ENCODE measurements at places on chromosomes 3 and 15. TPM values are rescaled to one million over a fixed set of nuclear protein-coding genes. Genes with fewer than 3 reads are reported as not detected.

MST1 gene
- 5.1 TPM for total RNA-seq

- no peaks in the 10 kb centered on the region for H3K4me1 ChIP-seq
- no peak overlapping the region for H3K27ac ChIP-seq
- no peaks in the 10 kb centered on the region for H3K27me3 ChIP-seq
- no peaks in the 10 kb centered on the region for H3K36me3 ChIP-seq
- no peak for DNase-seq
Observed at GRCh38 chr3:60781935-60782334, 469.3 kb downstream of the FHIT start.

- H3K4me1 ChIP-seq, result no peaks in the 10 kb centered on the region
- no peak for DNase-seq
Observed at GRCh38 chr15:71591057-71591456, 219.3 kb upstream of the NR2E3 start.

GRCh38 chr3:98500019-98500418, 2.5 kb downstream of the OR5K2 start:
- DNase-seq, result no peak
- no peaks in the 10 kb centered on the region for H3K27me3 ChIP-seq
- H3K36me3 ChIP-seq, result no peaks in the 10 kb centered on the region
- no peak overlapping the region for H3K27ac ChIP-seq
- H3K4me1 ChIP-seq, result no peaks in the 10 kb centered on the region

- no peak for DNase-seq
- no peaks in the 10 kb centered on the region for H3K27me3 ChIP-seq
- no peak overlapping the region for H3K27ac ChIP-seq
- no peaks in the 10 kb centered on the region for H3K4me1 ChIP-seq
- no peak overlapping the region for H3K4me3 ChIP-seq
Observed at GRCh38 chr3:32309654-32310242, 71.3 kb downstream of the CMTM8 start.

DNA sequence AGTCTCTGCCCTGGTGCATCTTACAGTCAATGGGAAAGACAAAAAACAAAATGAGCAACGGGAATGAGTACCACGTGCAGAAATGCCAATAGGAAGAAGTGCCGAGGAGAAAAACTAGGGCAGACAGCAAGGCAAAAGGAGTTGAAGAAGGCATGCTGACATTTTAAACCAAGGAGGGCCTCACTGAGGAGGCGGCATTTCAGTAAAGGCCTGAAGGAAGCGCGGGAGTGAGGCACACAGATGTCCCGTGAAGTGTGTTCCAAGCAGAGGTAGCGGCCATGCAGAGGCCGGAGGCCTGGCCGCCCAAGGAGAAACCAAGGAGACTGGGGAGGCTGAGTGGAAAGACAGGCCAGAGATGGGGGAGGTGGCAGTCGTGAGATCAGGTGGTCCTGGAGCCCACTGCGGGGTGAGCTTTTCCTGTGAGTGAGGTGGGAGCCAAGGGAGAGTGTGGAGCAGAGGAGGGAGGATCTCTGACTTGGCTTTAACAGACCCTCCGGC, 34.8 kb downstream of the DNAJB8 start:
- no peaks in the 10 kb centered on the region for H3K36me3 ChIP-seq
- H3K4me1 ChIP-seq, result no peaks in the 10 kb centered on the region
- H3K27ac ChIP-seq, result no peak overlapping the region
- no peak for DNase-seq
- H3K4me3 ChIP-seq, result no peak overlapping the region

CPB1 gene
- total RNA-seq, result not detected

SPINK8 gene
- not detected for total RNA-seq

DNA sequence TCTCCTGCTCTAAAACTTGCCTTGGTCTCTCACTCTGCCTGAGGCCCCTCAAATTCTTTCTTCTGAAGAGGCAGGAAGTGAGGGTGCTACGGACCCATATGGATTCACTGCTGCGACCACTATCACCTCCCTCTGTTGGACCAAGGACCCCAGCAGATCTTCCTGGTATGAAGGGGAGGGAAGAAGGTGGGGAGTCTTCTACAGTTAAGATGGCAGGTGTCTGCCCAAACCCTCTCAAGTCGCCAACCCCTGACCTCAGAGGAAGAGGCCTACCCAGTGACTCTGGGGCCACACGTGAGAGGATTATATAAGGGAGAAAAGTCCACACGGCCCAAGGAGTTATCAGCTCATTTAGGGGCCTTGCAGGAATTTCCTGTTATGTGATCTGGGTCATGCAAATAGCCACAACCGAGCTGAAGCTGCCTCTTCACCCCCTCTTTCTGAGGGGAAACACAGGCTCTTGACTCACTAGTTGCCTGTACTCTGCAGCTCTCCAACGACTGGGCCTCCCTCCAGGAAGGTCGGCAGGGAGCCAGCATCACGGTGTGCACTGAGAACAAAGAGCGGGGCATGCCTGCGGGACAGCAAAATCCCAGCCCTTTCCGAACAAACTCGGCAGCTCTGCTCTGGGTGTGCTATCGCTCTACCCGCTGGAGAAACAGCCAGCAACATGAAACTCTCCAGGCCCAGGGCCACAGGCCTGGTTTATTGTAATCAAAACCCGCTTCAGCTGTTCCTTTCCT, 116.0 kb downstream of the XXYLT1 start:
- H3K4me1 ChIP-seq, result peaks cover 13% of the 10 kb centered on the region
- peak; percentile 93 for DNase-seq
- no peak overlapping the region for H3K4me3 ChIP-seq
- no peaks in the 10 kb centered on the region for H3K36me3 ChIP-seq
- H3K27ac ChIP-seq, result peak overlapping the region; percentile 82

ELL3 gene
- not detected for total RNA-seq

DNA sequence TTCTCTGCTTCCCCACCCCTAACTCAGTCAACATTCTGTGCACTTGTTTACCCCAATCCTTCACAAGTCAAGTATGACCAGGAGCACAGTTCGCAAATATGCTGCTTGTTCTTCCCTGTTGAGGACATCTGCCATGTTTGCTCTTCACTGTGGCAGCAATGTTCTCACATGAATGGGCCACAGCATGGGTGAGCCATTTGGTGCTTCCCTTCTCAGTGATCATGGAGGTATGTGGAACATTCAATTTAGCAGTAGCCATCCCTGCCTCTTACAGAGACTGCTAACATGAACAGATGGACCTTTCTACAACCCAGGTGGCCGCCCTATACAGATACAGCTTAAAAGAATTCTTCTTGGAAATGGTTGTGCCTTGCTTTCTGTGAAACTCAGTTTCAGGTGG, 660.1 kb upstream of the SGO1 start:
- no peak overlapping the region for H3K27ac ChIP-seq
- H3K27me3 ChIP-seq, result no peaks in the 10 kb centered on the region
- H3K4me1 ChIP-seq, result no peaks in the 10 kb centered on the region

SHISA5 gene
- total RNA-seq, result 210 TPM

- H3K4me3 ChIP-seq, result no peak overlapping the region
- no peaks in the 10 kb centered on the region for H3K27me3 ChIP-seq
- H3K36me3 ChIP-seq, result no peaks in the 10 kb centered on the region
- peaks cover 3% of the 10 kb centered on the region for H3K4me1 ChIP-seq
- H3K27ac ChIP-seq, result no peak overlapping the region
Observed at GRCh38 chr3:69929019-69929418, 70.5 kb upstream of the SAMMSON start.

- H3K27me3 ChIP-seq, result no peaks in the 10 kb centered on the region
- H3K27ac ChIP-seq, result no peak overlapping the region
- H3K4me1 ChIP-seq, result no peaks in the 10 kb centered on the region
- H3K36me3 ChIP-seq, result no peaks in the 10 kb centered on the region
- H3K4me3 ChIP-seq, result no peak overlapping the region
Observed at GRCh38 chr3:155089495-155089894, 9.4 kb downstream of the MME start.

PLXNB1 gene
- total RNA-seq, result 133 TPM

MRAS gene
- 22.1 TPM for total RNA-seq

DNA sequence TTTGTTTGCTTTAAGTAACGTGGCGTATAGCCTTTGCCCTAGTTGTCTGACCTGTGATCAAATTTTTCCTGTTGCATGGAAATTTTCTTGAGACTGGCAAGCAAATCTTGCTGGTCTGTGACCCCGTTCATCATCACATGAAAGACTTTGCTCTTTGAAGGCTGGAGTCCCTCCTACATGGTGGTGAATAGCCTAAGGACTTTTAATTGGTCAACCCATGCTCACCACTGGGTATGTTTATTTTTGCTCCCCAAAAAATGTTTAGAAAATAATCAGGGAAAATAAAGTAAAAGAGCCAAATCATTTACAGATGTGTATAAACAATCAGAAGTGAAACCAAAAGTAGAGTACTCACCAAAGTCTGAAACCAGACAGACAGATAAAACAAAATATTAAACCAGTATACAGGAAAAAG, 1075.3 kb upstream of the ALCAM start:
- no peaks in the 10 kb centered on the region for H3K27me3 ChIP-seq
- no peaks in the 10 kb centered on the region for H3K4me1 ChIP-seq
- H3K36me3 ChIP-seq, result no peaks in the 10 kb centered on the region
- no peak overlapping the region for H3K27ac ChIP-seq
- peak overlapping the region; percentile 2 for H3K4me3 ChIP-seq

GRCh38 chr3:2770451-2770850, 339.7 kb downstream of the IL5RA start:
- no peak overlapping the region for H3K4me3 ChIP-seq
- DNase-seq, result no peak
- H3K36me3 ChIP-seq, result no peaks in the 10 kb centered on the region
- no peak overlapping the region for H3K27ac ChIP-seq
- no peaks in the 10 kb centered on the region for H3K27me3 ChIP-seq
- H3K4me1 ChIP-seq, result no peaks in the 10 kb centered on the region

DNA sequence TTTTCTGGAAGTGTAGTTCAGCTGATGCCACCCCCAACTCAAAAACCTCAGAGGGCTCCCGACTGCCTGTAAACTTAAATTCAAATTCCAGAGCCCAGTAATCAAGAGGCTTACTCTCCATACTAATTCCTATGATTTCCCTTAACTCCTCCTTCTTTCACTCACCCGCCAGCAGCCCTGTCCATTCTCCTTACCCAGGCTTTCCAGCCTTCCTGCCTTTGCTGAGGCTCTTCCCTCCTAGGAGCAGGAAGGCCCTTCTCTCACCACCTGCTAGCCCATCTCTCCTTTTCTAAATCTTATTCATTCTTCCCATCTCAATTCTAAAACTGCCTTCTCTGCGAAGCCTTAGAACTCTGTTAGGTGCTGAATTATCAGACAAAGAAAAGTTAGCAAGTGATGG, 30.4 kb downstream of the RORA start:
- no peaks in the 10 kb centered on the region for H3K4me1 ChIP-seq
- no peak overlapping the region for H3K27ac ChIP-seq
- no peak for DNase-seq
- no peaks in the 10 kb centered on the region for H3K27me3 ChIP-seq
- no peaks in the 10 kb centered on the region for H3K36me3 ChIP-seq
- H3K4me3 ChIP-seq, result no peak overlapping the region

GRCh38 chr3:48370333-48370713, 1.7 kb upstream of the FBXW12 start:
- DNase-seq, result no peak
- H3K27ac ChIP-seq, result no peak overlapping the region
- no peaks in the 10 kb centered on the region for H3K27me3 ChIP-seq
- H3K4me1 ChIP-seq, result no peaks in the 10 kb centered on the region

DNA sequence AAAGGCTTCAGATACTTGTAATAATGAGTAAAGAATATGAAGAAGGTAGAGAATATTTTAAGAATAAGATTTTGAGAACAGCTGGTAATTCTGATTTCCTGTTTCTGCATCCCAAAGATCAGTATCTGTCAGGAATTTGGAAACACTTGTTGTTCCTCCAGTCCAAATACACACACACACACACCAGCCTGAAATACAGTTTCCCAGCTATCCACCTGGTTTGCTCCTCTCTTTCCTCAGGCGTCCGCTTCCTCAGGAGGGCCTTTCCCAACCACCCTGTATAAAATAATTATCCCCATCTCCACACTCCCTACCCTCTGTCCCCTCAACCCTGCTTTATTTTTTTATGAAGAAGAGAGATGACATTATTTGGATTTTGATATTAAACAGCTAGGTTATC, 2.0 kb upstream of the FSIP1 start:
- no peak overlapping the region for H3K27ac ChIP-seq
- no peak for DNase-seq
- H3K36me3 ChIP-seq, result no peaks in the 10 kb centered on the region
- no peaks in the 10 kb centered on the region for H3K27me3 ChIP-seq
- peaks cover 6% of the 10 kb centered on the region for H3K4me1 ChIP-seq

CYP1A2 gene
- not detected for total RNA-seq

DNA sequence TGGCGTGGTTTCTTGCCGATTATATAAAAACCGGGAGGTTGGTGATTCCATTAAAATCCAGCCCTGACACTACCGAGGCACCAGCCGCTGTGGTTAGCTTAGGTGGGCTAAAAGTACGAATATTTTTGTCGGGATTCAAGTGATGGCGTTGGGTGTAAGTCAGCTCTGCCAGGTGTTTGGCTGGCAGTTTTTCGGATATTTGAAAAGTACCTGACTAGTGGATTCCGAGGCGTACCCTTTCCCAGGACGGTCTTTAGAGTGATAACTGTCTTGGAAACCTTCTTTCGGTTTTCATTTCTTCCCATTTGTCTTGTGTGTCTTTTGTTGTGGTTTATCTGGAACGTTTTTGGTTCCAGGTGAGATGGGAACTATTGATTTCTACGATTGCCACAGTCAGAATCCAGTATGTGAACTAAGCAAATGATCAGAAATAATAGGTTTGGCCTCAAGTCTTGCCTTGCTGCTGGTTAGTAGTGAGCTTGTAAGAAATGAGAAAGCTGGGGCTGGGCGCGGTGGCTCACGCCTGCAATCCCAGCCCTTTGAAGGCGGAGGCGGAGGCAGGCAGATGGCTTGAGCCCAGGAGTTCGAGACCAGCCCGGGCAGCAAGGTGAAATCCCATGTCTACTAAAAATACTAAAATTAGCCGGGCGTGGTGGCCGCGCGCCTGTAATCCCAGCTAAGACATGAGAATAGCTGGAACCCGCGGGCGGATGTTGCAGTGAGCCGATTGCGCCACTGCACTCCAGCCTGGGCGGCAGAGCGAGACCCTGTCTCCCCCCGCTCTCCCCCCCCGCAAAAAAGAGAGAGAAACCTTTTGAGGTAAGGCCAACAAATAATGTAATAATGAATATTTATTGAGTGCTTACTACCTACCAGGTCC, 1.4 kb downstream of the FYTTD1 start:
- no peaks in the 10 kb centered on the region for H3K36me3 ChIP-seq
- H3K4me1 ChIP-seq, result peaks cover 9% of the 10 kb centered on the region
- peak; percentile 69 for DNase-seq
- peak overlapping the region; percentile 96 for H3K27ac ChIP-seq

CCDC9B gene
- 7.3 TPM for total RNA-seq

HACD2 gene
- 21.8 TPM for total RNA-seq

CNTN4 gene
- 91.2 TPM for total RNA-seq

DNA sequence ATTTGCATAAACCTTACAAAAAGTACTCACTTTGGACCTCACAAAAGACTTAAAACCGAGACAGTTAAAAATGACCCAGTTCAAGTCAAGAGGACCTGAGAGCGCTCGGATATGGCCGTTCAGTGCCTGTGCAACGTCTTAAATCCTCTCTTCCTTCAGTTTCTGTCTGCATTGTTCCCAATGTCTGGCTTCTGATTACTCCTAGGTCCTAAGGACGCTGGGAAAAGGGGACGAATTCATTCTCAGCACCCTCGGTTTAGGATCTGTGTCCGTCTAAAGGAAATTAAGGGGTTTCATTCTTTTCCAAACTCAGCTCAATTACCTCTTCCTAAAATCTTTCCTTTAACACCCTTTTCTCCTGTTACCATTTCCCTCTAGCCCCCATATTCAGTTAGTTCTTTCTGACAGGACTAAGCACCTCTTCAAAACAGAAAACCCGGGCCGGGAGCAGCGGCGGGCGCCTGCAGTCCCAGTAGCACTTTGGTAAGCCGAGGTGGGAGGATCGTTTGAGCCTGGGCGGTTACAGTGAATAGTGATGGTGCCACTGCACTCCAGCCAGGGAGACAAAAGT, 970 bp downstream of the DPPA4 start:
- no peaks in the 10 kb centered on the region for H3K36me3 ChIP-seq
- DNase-seq, result no peak
- H3K27ac ChIP-seq, result no peak overlapping the region
- no peak overlapping the region for H3K4me3 ChIP-seq
- no peaks in the 10 kb centered on the region for H3K4me1 ChIP-seq
- H3K27me3 ChIP-seq, result no peaks in the 10 kb centered on the region
